ENCODE measurements at places on chromosomes 1 and 21. TPM values are rescaled to one million over a fixed set of nuclear protein-coding genes. Genes with fewer than 3 reads are reported as not detected.

GRCh38 chr21:18157406-18157805 is 87.2 kb upstream of the CHODL start:
- no peak for DNase-seq

DNA sequence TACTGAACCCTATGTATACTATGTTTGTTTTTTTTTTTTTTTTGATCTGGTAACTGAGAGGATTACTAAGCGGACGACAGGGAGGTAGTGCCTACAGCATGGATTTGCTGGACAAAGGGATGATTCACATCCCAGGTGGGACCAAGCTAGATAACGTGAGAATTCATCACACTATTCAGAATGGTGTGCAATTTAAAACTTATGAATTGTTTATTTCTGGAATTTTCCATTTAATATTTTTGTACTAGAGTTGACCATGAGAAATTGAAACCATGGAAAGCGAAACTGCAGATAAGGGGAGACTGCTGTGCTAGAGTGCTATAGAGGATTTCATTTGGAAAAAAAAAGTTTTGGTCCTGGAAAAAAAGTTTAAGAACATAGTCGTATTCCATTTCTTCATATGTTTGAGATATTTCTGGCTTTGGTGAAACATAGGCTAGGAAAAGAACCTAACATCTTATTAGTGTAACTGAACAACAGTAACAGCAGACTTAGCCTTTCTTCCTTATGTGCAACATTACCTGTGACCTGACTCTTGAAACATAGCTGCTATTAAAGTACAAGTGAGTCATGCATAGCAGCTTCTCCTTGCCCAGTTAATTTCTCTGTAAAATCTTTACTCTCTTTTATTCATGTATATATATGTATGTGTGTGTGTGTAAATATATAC is 202.5 kb downstream of the FGGY start:
- DNase-seq = no peak

DNA sequence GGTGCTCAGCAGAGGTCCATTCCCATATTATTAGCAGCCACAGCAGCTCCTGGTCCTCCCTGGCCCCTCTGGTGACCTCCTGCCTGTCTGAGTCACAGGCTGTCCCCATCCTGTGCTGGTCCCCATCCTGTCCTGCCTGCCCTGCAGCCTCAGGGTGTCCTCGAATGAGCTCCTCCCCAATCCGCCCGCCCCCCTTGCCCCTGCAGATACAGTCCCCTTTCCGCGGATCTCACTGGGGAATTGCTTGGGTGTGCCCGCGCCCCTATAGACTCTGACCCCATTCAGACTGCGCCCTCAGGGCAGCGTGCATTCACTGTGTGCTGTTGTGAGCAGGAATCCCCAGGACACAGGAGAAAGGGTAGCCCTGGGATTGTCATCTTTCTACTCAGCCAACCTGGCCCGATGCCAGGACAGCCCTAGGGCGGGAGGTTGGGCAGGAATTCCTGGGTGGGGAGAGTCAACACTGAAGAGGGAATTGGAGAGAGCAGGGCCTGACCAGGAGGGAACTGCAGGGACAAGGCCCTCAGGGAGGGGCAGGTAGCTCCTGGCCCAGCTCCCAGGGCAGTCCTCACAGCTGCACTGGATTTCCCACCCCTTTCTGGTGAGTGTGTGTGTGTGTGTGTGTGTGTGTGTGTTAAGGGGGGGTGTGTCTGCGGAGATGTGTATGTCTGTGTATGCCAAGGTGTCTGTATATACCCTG is 1.1 kb upstream of the GUCA2A start:
- no peak for DNase-seq

- peak; percentile 62 for DNase-seq
Observed at GRCh38 chr1:169427081-169427641, at the start of gene CCDC181. Gene CCDC181 (minus strand): TSS chr1:169427474. CDS start chr1:169424927, 2,547 bp downstream.

GRCh38 chr1:95407886-95408291 is 173.9 kb downstream of the RWDD3 start:
- no peak for DNase-seq

DNA sequence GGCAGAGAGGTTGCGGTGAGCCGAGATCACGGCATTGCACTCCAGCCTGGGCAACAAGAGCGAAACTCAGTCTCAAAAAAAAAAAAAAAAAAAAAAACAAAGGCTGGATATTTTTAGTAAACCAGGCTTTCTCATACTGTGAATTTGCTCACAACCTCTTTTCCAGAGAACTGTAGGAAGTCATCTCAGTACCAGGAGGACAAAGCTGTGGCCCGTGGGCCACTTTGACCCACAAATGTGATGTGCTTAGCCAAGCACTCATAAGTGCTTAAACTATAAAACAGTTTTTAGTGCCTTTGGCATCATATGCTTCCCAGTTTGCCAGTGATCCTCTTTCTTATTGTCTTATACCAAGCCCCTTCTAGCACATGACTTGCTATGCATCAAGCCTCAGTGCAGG is 46.5 kb downstream of the RNF11 start:
- DNase-seq = no peak

DNA sequence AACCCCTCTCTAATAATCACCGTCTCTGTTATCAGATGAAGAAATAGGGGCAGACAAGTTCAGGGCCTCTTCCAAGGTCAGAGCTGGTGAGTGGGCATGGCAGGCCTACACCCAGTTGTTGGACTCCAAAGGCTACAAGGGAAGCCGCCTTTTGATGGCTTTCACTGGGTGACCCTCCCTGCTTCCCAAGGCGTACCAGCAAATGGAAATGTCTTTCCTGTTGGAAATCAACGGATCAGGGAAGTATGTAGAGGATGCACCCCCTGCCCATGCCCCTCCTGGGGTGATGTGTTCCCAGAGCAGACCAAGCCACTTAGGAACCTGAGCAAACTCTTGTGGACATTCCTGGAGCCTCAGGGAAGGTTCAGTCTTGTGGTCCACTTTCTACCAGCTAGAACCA is 47.4 kb downstream of the LGR6 start:
- DNase-seq = no peak

DNA sequence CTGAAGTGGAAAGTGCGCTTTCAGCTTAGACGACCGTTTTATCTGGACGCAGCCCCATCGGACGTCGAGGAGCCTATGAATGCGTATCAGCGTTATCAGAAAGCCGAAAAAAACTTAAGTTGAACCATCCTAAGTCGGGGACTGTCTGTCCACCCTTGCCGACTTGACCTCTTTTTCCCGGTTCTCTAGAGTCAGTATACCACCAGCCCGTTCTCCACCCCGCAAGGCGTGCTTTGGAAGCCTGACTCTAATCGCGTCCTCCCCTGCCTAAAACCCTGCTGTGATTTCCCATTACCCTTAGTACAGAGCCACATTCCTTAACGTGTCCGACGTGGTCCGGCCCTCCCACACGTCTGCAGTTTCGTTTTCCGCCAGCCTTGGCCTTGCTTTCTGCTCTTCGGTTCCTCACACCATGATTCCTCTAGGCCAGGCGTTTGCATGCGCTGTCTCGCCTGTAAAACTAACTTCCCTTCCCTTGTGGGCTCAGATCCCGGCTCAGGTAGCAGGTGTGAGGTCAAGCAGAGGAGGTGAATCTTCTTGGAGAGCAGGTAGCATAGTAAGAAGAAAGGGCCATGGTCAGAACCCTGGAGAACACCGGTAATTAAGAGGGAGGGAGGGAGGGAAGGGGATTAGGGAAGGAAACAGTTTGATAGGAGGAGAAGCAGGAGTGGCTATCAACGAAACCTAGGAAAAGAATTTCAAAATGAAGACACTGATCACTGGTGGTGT is 865 bp downstream of the ADPRS start:
- DNase-seq = peak; percentile 41

DNA sequence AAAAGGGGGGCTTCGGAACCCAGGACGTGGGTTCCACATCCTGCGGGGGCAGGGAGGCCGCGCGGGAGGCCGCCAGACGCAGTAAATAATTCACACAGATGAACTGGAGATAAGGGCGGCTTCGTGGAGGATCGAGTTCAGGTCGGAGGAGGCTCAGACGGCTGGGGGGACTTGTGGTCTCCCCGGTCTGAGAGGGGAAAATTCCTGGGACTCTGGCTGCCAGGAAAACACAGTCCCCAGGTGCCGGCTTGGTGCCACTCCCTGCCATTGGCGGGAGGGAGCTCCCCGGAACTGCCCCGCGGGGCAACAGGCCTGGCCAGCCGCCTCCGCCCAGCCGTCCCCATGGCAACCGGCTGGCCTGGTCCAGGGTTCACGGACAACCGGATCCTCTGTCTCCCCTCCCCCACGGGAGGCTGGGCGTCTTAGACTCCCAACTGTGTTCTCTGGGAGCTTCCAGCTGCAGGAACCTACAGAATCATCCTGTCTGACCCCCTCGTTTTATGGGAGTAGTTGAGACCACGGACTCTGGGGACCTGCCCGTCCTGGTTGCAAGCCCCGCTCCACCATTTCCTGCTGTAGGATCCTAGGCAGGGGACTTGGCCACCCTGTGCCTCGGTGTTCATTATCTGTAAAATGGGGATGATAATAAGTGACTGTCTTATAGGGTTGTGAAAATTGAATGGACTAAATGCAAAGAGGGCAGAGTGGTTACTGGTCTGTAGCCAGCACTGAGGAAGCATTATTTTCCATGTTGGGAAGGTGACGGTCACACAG is 9.6 kb downstream of the CAMK2N1 start:
- DNase-seq = no peak

- DNase-seq = no peak
Observed at GRCh38 chr1:181784039-181784683, 277.4 kb downstream of the ZNF648 start.

- DNase-seq = no peak
Observed at GRCh38 chr1:244391761-244392160, 59.9 kb downstream of the ADSS2 start.

GRCh38 chr1:236167154-236167553 is 24.8 kb downstream of the GPR137B start:
- no peak for DNase-seq

DNA sequence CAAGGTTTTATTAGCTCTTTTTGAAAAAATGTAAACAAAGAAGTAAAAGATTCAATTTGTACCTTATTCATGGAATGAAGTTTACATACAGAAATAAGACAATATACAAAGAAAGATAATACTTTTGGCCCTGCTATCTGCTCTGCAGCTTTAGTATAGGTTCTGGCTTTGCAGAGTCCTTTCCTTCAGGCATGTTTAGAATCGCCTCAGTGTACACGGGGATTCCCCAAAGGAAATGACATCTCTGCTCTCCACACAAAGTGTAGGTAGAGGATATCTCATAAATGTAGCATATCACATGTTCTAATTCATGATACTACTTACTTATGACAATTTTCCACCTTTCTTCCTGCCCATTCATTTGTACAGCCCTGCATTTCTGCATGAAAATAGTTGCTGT is 222.6 kb upstream of the DPYD start:
- no peak for DNase-seq

- no peak for DNase-seq
Observed at GRCh38 chr1:67515324-67516080, 85.3 kb upstream of the SERBP1 start.

The EPHA10 gene
- total RNA-seq = not detected

The TMEM240 gene
- 1.2 TPM for total RNA-seq

The TDRD10 gene
- not detected for total RNA-seq

The ZBTB7B gene
- 112 TPM for total RNA-seq

The GNPAT gene
- total RNA-seq = 40.1 TPM

The NFASC gene
- total RNA-seq = 0.23 TPM

The MAP10 gene
- total RNA-seq = 4.0 TPM

The HSD11B1 gene
- total RNA-seq = 1.5 TPM

The PDZK1 gene
- total RNA-seq = 0.42 TPM

The BCAN gene
- total RNA-seq = not detected

The ZNF593OS gene
- total RNA-seq = not detected
